T-helper 2 cell treated with Interferon-gamma antibody and Interleukin-4, amounts not matched to agents 5 μg/mL and 100 μg/mL, for 36 hours (primary cell): ENCODE measurements at places on chromosomes 3 and 15.

DNA sequence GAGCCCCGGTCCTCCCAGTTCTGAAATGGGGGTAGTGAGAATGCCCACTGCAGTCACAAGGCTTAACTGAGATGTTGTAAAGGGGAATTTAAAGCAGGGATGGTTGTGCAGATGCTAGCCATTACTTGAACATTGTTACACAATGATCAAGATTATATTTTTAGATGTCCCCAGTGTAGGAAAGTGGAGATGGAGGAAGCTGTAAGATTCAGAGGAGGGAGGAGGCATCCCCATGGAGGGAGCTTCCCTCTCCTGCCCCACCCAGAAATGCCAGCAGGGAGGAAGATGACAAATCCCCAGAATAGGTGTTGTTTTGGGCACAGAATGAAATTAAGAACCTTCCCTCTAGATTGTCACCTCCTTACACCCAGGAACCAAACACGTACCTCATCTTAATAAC is 46.1 kb downstream of the EFCAB12 start:
- DNase-seq, result no peak

- DNase-seq, result no peak
These were observed 694 bp upstream of the EEFSEC start for GRCh38 chr3:128152419-128153155.

DNA sequence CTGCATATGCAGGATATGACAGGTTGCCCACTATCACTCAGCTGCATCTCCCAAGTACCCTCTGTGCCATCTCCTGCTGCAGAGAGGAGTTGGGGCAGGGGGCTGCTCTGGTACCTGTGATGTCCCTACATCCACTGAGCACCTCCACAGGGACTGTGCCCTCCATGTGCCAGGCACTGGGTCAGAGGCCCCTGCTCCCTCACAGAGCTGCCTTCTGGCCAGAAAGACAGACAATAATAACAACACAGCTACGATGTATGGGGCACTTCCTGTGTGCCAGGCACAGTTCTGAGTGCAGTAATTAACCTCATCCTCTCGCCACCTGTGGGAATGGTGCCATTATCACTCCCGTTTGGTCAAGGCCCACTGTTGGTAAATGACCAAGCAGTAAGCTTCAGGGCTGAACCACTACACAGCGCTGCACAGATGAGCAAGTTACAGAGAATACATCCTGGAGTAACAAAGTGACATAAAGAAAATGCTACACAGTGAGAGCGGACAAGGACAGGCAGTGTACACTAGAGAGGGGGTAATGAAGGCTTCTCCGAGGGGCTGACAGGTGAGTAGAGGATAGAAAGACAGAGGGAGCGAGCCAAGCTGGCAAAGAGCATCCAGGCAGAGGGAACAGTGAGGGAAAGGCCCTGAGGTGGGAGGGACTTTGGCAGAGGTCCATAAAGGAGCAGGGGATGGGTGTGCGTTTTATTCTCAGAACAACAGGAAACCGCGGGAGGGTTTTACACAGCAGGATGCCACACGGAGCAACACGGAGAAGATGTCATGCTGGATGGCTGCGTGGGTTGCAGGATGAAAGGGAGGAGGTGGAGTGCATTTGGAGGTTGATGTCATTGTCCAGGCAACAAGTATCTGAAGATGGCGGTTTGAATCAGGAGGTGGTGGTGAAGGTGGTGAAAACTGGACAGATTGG is 13.6 kb downstream of the WNT7A start:
- peak; percentile 47 for DNase-seq

DNA sequence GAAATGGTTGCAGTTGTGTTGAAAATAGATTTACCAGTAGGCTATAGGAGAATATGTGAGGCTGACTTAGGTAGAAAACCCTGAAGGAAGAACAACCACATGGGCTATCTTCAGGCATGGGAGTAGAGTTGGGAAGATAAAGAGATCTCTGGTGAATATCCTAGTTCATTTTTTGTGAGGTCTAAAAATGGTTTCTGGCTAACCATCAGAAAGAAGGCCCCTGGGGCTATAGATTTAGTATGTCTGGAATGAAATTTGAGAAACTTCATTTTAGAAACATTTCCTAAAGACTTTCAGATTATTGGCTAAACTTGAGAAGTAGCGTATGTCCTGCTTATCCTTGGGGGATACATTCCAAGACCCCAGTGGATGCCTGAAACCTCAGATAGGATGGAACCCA is 148.2 kb downstream of the NAALADL2 start:
- no peak for DNase-seq

GRCh38 chr15:29103824-29104565 is 165.6 kb downstream of the NSMCE3 start:
- peak; percentile 60 for DNase-seq

DNA sequence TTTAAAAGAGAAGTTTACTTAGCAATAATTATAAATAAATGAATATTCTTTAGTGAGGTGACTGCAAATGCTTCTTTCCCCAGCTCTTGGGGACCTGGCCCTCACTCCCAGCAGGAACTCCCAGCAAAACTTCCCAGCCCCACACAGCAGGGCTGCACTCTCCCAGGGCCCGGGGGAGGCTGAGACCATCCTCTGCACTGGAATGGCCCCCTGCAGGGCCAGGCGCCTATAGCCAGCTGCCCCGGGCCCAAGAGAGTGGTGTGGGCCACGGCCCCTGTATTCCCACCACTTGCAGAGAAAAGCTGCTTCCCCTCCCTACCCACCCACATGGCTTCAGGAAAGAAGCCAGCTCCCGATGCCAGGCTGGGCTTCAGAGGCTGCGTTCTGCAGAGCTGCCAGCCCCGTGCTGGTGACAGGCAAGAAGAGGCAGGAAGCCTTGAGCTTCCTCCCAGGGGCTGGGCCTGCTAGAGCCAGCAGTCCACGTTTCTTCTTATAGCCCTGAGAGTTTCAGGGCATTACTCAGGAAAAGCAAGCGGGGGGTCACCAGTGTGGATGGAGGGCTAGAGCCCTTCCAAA is 20.0 kb downstream of the IDH2 start:
- DNase-seq, result no peak

GRCh38 chr3:174335910-174336309 is 523.2 kb upstream of the NAALADL2 start:
- no peak for DNase-seq

DNA sequence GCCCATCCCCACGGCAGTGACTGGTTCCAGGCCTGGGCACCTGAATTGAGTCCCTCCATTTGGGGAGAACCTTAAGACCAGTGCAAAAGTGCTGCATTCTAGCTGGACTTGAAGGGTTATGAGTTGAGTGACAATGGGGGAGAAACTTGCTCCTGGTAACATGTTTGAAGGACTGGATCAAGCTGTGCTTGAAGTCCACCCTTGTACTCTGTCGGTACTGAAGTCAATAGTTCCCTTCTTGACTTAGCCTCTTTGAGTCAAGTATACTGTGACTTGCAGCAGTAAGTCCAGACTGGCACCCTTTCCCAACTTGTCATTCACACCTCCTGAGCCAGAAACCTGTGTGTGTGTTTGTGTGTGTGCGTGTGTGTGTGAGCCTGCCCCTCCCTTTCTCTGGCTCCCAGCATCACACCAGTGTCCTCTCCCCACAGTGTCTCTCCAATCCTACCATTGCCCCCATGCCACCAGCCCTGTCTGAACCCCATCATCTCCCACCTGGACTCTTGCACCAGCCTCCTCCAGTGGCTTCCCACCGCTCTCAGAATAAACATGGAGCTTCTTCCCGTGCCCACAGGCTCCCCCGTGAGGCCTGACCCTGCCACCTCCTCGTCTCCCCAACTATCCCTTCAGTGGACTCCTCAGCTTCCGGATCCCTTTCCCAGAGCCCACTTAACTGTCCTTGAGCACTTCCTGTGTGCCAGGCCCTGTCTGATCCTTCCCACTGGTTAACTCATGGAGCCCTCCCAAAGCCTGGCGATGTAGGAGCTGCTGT is 10.2 kb upstream of the FBLN2 start:
- no peak for DNase-seq

DNA sequence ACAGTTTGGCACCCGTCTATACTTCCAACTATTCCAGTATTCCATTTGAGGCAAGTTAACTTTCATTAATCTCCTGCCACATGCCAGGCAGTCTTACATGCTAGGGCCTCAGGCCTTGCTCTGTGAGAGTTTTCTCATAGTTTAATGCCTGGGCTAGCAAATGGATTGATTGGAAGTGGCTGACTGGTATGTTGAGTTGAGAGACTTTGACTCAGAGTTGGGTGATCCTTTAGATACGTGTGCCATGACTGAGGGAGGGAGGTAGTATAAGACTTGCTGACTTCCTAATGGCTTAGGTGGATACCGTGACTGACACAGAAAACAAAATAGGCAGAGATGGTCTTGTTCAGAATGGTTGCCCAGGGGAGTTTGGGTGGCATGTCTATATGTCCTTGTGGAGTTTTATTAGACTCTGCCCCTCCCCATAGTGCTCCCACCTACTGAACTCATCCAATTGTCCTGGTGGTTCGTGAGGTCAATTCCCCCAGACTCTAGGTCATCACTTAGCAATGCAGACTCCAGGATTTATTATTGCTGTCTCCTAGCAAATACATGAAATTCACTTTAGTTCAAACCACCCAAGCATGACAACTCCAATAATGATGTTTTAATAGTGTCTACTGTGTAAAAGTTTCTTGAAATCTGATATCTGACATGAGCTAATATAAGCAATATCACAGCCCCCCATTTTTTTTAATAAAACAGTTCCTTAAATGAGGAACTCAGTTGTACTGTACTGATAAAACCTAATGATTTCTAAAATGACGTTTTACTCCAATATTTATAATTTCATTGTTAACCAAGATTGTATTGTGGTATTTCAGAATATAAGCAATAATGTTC is 413.9 kb upstream of the MDFIC2 start:
- no peak for DNase-seq

DNA sequence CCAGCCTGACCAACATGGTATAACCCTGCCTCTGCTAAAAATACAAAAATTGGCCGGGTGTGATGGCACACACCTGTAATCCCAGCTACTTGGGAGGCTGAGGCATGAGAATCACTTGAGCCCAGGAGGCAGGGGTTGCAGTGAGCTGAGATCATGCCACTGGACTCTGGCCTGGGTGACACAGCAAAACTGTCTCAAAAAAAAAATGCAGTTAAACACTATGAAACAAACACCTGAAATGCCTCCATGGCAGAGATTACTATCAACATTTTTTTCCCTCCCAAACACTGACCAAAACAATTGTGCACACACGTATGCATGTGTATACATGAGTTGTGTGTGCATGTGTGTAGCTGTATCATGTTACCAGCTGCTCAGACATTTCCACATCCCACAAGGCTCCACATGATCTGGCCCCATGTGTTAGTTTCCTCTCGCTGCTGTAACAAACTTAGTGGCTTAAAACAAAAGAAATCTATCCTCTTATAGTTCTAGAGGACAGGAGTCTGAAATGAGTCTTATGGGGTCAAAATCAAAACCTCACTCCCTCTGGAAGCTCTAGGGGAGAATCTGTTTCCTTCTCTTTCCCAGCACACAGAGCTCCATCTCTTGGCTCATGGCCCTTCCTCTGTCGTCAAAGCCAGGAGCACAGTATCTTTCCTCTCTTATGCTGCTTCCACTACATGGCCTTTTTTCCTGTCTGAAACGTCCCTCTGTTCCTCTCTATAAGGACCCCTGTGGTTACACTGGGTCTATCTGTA is 34.5 kb downstream of the SLC41A3 start:
- no peak for DNase-seq

DNA sequence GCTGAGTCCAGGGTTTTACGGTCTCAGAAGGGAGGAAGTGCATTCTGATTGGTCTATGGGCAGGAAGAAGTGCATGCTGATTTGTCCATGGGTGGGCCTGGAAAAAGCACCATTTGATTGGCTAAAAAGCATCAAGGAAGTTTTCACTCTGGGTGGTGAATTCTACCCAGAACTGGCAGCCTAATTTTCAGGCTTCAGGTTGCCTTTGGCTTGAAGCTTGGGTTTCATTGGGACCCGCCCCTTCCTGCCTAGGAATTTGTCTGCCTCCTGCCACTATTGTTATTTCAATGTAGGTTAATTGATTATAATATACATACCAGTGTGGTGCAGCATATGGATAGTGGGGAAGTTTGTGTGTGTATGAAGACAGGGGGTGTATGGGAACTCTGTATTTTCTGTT is 1355.9 kb downstream of the SI start:
- no peak for DNase-seq

GRCh38 chr3:103048068-103048722 is 613.4 kb downstream of the ZPLD1 start:
- no peak for DNase-seq

DNA sequence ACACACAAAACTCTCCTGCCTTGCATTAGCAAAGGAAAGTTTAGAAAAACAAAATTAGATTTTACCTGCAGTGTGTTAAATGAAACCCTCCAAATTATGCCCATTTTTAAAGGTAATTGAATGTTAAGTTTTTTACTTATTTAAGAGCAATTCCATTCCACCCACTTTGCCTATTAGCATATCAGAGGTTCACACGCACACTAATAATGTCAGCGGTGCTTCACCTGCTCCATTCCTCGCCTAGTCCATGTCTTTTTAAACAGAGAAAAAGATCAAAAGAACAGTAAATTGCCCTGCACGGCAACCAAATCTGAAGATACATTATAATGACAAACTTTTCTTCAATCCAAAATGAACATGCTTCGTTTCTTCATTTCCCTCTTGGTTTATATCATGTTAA is 97.3 kb upstream of the LRRN1 start:
- DNase-seq, result no peak

DNA sequence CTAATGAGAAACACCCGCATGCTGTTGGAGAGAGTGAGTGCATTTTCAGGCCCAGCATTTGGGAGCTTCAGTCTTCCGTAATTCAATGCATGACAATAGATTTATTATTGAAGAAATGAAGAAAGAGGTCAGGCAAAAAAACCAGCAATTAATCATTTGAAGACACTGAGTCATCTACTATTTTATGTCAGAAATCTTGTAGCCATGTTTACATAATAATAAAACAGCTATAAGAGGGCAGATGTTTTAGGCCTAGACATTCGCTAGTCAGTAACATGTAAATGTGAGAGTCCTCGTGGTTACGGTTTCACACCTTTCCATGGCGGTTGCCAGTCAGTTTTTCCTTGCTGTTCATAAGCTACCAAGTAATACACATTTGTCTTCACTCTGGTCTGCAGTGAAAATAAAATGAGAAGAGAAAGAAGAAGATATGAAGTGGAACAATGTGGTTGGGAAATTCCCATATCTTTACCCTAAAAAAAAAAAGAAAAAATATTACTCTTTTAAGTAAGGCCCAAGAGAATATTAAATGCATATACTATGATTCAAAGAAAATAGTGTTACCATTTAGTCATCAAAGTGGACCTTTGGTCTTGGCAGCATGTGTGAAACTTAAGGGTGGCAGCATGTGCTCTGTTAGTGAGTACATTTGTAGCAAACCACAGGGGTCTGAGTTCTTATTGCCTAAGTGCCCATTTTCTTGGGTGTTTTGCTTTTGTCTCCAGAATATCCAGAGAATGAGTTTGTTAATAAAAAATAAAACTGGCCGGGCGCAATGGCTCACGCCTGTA is 140.5 kb upstream of the TBL1XR1 start:
- DNase-seq, result peak; percentile 87

GRCh38 chr3:71392251-71392650 is 191.3 kb downstream of the FOXP1 start:
- DNase-seq, result no peak

GRCh38 chr3:126015075-126015474 is 46.1 kb downstream of the ROPN1B start:
- DNase-seq, result no peak
